Thymus (tissue), 14 donors: ENCODE measurements at places on chromosomes 6 and 20. TPM values are rescaled to one million over a fixed set of nuclear protein-coding genes. Genes with fewer than 3 reads are reported as not detected.

GRCh38 chr20:49811825-49812506 is 662 bp upstream of the SLC9A8 start:
- peak overlapping the region; percentile 82 for H3K4me3 ChIP-seq
- peak overlapping the region; percentile 64 for H3K27ac ChIP-seq
- no peak for DNase-seq
- no peaks in the 10 kb centered on the region for H3K27me3 ChIP-seq

GRCh38 chr6:282867-283416 is 9.3 kb upstream of the DUSP22 start:
- no peaks in the 10 kb centered on the region for H3K36me3 ChIP-seq
- no peak overlapping the region for H3K27ac ChIP-seq
- H3K4me3 ChIP-seq: no peak overlapping the region
- H3K27me3 ChIP-seq: no peaks in the 10 kb centered on the region
- no peak for DNase-seq

GRCh38 chr6:66128656-66129055 is 421.6 kb upstream of the EYS start:
- H3K36me3 ChIP-seq: no peaks in the 10 kb centered on the region
- H3K27ac ChIP-seq: no peak overlapping the region
- DNase-seq: no peak
- H3K4me1 ChIP-seq: no peaks in the 10 kb centered on the region

DNA sequence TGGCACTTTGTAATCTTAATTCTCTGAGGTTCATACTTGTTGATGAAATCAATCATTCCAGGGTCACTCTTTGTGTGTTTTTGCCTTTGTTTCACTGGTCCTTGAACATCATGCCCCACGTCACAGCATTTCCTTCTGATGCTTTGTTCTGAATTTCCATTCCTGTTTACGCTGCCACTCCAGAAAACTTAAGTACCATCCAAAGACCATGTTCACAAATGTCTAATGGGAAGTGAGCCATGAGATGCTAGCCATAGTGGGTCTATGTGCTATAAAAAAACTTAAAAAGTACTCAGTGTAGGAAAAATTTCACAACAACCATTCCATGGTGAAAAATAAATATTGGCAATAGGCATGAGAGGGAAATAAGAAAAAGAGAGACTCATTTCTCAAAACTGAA is 232.0 kb downstream of the IBTK start:
- H3K4me1 ChIP-seq: no peaks in the 10 kb centered on the region
- no peaks in the 10 kb centered on the region for H3K27me3 ChIP-seq
- H3K36me3 ChIP-seq: no peaks in the 10 kb centered on the region
- H3K4me3 ChIP-seq: no peak overlapping the region
- DNase-seq: no peak

GRCh38 chr6:38739532-38739931 is 24.4 kb downstream of the DNAH8 start:
- no peak overlapping the region for H3K27ac ChIP-seq
- H3K4me1 ChIP-seq: no peaks in the 10 kb centered on the region
- no peaks in the 10 kb centered on the region for H3K36me3 ChIP-seq

Gene ELOVL5
- polyA plus RNA-seq: 62.8 TPM

Gene CPXM1
- 14.1 TPM for polyA plus RNA-seq
